Activated CD4-positive, alpha-beta T cell treated with anti-CD3 and anti-CD28 coated beads, Interleukin-2, amount 10 ng/mL, durations not matched to agents 7 days and 5 days (primary cell): ENCODE measurements at places on chromosomes 5 and 9. TPM values are rescaled to one million over a fixed set of nuclear protein-coding genes. Genes with fewer than 3 reads are reported as not detected.

Gene MYO10
- total RNA-seq = not detected

DNA sequence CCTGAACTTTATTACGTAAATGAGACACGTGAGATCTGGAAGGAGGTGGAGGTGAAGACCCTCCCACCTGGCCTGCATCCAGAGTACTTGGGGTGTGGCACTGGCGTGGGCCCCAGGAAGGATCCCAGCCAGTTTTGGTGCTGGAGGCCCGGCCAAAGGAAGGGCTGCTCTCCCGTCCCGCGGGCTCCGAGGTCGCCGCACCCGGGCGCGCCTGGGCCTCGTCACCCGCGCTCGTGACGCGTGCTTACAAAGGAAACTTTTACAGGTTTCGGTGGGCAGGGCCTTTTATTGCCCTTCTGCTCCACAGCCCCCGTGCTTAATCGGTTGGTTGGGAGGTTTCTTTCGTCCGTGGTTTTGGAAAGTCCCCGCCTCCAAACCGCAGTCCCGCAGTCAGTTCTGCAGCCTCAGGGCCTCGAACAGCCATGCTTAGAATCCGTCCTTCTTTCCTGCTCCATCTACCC, 29.2 kb downstream of the CDKN2A start:
- peak overlapping the region; percentile 70 for H3K27ac ChIP-seq
- peaks cover 84% of the 10 kb centered on the region for H3K27me3 ChIP-seq
- peak overlapping the region; percentile 63 for H3K4me3 ChIP-seq
- peaks cover 34% of the 10 kb centered on the region for H3K4me1 ChIP-seq

DNA sequence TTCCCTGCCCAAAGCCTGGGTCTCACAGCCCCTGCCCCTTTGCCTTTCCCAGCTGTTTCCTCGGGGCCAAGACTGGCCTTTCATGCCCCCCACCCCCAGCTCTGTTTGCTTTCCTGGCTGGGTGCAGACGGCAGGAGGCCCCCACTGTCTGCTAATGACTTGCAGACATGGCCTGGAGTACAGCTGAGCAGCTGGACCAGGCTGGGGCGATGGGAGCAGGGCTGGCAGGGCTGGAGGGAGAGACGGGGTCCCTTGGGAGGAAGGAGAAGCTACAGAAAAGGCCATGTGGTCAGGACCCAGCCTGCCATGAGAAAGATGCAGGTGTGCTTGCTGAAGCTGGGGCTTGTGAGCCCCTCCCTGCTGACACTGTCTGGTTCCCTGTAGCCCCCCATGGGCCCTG, 28.3 kb upstream of the GFPT2 start:
- no peaks in the 10 kb centered on the region for H3K4me1 ChIP-seq
- H3K27ac ChIP-seq = no peak overlapping the region
- no peaks in the 10 kb centered on the region for H3K36me3 ChIP-seq
- no peak for DNase-seq
- no peak overlapping the region for H3K4me3 ChIP-seq
- no peaks in the 10 kb centered on the region for H3K27me3 ChIP-seq

- H3K4me3 ChIP-seq = no peak overlapping the region
- H3K27me3 ChIP-seq = peaks cover 4% of the 10 kb centered on the region
- H3K36me3 ChIP-seq = no peaks in the 10 kb centered on the region
- no peak overlapping the region for H3K27ac ChIP-seq
- DNase-seq = no peak
- no peaks in the 10 kb centered on the region for H3K4me1 ChIP-seq
Measured at GRCh38 chr5:139954462-139954861, 88.6 kb downstream of the NRG2 start.

Gene SPATA31A6
- total RNA-seq = not detected

- H3K36me3 ChIP-seq = no peaks in the 10 kb centered on the region
- H3K4me1 ChIP-seq = no peaks in the 10 kb centered on the region
- no peaks in the 10 kb centered on the region for H3K27me3 ChIP-seq
Measured at GRCh38 chr5:9987101-9987500, 262.6 kb downstream of the ATPSCKMT start.

Gene GALNT12
- 10.1 TPM for total RNA-seq

Gene OCLN
- 4.6 TPM for total RNA-seq

DNA sequence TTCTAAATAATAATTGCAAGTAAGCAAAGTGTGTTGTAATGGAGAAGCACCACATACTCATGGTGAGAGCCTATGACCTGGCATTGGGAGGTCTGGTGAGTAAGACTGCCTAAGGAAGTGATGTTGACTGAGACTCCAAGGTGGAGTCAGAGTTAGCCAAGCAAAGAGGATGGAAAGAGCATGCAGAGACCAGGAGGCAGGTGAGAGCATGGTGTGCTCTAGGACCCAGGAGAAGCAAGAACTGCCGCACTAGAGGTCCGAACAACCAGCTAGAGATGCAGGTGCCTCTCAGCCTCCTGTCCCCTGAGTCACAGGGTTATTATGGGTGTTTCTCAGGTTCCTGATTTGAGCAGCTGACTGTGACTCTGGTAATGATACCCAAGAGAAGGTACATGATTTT, 27.3 kb downstream of the ANP32B start:
- H3K4me3 ChIP-seq = no peak overlapping the region
- H3K4me1 ChIP-seq = peaks cover 34% of the 10 kb centered on the region
- H3K27me3 ChIP-seq = no peaks in the 10 kb centered on the region
- H3K27ac ChIP-seq = peak overlapping the region; percentile 60

Gene PTGDS
- total RNA-seq = 22.1 TPM

GRCh38 chr5:122145906-122146305, 16.6 kb downstream of the ZNF474 start:
- no peak overlapping the region for H3K27ac ChIP-seq
- no peaks in the 10 kb centered on the region for H3K36me3 ChIP-seq
- H3K4me1 ChIP-seq = no peaks in the 10 kb centered on the region
- no peaks in the 10 kb centered on the region for H3K27me3 ChIP-seq
- no peak overlapping the region for H3K4me3 ChIP-seq
- DNase-seq = no peak

Gene ZBTB34
- total RNA-seq = 8.3 TPM

GRCh38 chr9:91577633-91578061, 154.0 kb upstream of the NFIL3 start:
- no peak for DNase-seq
- H3K4me3 ChIP-seq = no peak overlapping the region
- no peaks in the 10 kb centered on the region for H3K36me3 ChIP-seq
- peaks cover 16% of the 10 kb centered on the region for H3K27me3 ChIP-seq

- no peaks in the 10 kb centered on the region for H3K36me3 ChIP-seq
- no peak for DNase-seq
- H3K27me3 ChIP-seq = peaks cover 2% of the 10 kb centered on the region
Measured at GRCh38 chr5:72455476-72455875, 51.7 kb downstream of the ZNF366 start.

DNA sequence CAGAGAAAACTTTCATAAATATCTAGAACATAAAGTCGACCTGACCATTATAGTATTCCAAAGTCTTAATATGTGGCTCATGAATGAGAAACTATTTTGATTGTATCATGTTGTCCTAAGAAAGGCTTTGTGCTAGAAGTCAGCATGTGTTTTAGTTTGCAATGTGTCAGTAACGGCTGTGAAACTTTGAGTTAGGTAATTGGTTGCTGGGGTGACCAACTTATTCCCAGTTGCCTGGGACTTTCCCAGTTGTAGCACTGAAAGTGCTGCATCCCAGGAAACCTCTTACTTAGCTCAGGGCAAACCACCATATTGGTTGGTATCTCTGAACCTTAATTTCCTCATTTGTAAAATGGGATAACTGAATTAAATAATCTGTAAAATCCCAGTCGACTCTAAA, 114.6 kb upstream of the SLC12A2 start:
- no peaks in the 10 kb centered on the region for H3K4me1 ChIP-seq
- no peak overlapping the region for H3K27ac ChIP-seq
- H3K36me3 ChIP-seq = peaks cover 4% of the 10 kb centered on the region
- DNase-seq = no peak
- no peaks in the 10 kb centered on the region for H3K27me3 ChIP-seq

DNA sequence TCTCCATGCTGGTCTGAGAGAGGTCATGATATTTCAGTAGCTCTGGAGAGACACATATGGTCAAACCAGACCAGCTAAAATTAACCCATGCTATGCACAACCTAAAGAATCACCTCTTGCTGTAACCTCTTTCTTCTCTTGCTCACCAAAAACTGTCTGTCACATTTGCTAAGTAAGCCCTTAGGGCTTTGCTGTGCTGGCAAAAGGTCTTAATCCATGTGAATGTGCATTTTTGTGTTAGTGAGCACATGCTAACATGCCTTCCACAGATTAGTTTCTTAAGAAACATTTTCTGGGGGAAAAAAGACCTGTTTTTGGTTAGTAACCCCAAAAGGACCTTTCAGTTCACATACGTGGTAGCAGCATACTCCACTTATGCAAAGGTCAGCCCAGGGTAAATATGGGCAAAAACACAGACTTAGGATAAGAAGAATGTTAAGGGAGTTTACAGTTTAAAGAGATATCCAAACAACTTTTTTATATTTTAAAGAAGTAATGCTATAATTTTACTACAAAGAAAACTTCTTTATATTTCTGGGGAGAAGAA, 124.2 kb upstream of the CCDC152 start:
- DNase-seq = no peak
- H3K36me3 ChIP-seq = no peaks in the 10 kb centered on the region
- peaks cover 11% of the 10 kb centered on the region for H3K27me3 ChIP-seq
- H3K4me3 ChIP-seq = no peak overlapping the region
- H3K4me1 ChIP-seq = no peaks in the 10 kb centered on the region

Gene EEIG1
- total RNA-seq = 477 TPM

- H3K36me3 ChIP-seq = no peaks in the 10 kb centered on the region
- no peak overlapping the region for H3K4me3 ChIP-seq
- no peaks in the 10 kb centered on the region for H3K27me3 ChIP-seq
- no peak for DNase-seq
- no peaks in the 10 kb centered on the region for H3K4me1 ChIP-seq
Measured at GRCh38 chr5:18984559-18985080, 1003.4 kb downstream of the CDH18 start.

Gene CYLC2
- total RNA-seq = not detected

Gene CER1
- total RNA-seq = not detected

Gene TAF11L8
- total RNA-seq = not detected

Gene DND1
- 2.2 TPM for total RNA-seq

Gene RNF183
- not detected for total RNA-seq

GRCh38 chr9:128552153-128552743, at the start of gene SPTAN1:
SPTAN1 (plus strand) TSS chr9:128552587; CDS start chr9:128566741, 14,154 bp downstream.
- peak within 1 kb of the TSS; percentile 97 for H3K27ac ChIP-seq
- H3K27me3 ChIP-seq = no peaks in the 10 kb centered on the region
- peak; percentile 96 for DNase-seq
- peak within 1 kb of the TSS; percentile 92 for H3K4me3 ChIP-seq
- peaks cover 37% of the 10 kb centered on the region for H3K4me1 ChIP-seq
- H3K36me3 ChIP-seq = peaks cover 6% of the 10 kb centered on the region

- no peak overlapping the region for H3K4me3 ChIP-seq
- DNase-seq = no peak
- H3K4me1 ChIP-seq = peaks cover 3% of the 10 kb centered on the region
- H3K27ac ChIP-seq = no peak overlapping the region
- H3K36me3 ChIP-seq = no peaks in the 10 kb centered on the region
Measured at GRCh38 chr5:127562252-127562651, 44.8 kb downstream of the PRRC1 start.

DNA sequence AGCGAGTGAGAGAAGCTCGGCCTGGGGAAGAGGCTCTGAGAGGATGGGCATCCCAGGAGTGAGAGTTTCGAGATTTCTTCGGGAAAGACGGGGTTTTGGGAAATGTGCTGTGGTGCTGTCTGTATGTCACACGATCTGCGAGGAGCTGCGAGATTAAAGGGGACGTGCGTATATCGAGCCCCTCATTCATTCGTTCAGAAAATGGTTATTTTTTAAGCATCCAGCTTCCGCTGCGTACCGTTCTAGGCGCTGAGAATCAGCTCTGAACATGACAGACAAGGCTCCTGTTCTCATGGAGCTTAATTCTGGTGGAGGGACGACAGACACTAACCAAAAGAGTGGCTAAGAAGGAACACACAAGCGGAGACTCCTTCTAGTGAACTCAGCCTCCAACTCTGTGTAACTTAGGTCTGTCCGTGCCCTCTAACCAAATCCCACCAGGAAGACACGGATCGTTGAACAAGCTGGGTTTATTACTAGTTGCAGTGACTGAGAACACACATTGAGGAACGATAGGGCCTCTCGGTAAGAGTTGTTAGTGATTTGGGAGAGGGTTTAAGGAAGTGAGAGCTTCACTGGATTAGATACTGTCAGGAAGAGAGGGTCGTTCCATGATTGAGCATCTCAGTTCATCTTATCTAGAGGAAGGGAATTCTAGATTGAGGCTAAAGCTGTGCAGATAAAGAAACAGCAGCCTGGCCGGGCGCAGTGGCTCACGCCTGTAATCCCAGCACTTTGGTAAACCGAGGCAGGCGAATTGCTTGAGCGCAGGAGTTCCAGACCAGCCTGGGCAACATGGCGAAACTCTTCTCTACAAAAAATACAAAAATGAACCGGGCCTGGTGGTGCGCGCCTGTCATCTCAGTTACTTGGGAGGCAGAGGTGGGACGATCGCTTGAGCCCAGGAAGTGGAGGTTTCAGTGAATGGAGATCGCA, 1.0 kb upstream of the FBXW11 start:
- no peaks in the 10 kb centered on the region for H3K27me3 ChIP-seq
- peaks cover 45% of the 10 kb centered on the region for H3K4me1 ChIP-seq
- peak overlapping the region; percentile 93 for H3K27ac ChIP-seq
- DNase-seq = peak; percentile 29

DNA sequence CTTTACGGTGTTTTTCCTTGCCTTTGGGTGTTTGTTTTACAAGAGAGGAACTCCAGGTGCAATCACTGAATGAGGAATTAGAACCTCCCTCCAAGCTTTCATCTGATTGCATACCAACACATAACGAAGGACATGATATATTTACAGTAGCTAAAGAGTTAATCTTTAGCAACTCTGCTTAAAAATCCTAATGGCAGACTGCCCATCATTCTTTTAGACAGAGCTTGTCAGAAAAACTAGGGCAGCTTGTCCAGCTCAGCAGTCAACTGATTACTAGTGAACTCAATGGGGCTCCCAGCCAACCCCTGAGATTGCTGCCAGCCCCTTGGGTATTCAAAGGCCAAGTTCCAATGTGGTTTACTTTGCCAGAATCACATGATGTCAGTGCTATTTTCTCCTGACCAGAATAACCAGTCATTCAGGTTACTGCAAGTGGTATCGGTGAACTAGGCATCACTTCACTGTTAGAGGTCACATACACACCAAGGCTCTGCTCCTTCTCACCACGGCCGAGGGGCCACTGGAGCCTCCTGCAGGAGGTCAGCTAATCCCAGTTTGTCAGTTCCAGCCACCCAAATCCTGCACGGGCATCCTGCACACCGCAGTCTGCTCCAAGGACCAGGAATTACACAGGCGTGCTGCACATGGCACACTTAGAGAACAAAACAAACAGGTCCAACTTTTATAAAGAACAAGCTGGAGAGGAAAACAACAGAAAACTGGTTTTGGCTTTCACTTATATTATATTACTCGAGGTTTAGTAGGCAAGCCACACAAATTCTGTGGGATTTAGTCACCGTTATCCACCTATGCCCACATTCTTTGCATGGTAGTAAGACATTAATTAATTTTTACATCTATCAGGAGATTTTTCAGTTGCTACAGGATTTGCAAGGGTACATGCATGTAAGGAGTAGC, 62.5 kb downstream of the NFIB start:
- no peaks in the 10 kb centered on the region for H3K4me1 ChIP-seq
- H3K27me3 ChIP-seq = no peaks in the 10 kb centered on the region
- no peaks in the 10 kb centered on the region for H3K36me3 ChIP-seq
- H3K4me3 ChIP-seq = no peak overlapping the region
- DNase-seq = no peak
- H3K27ac ChIP-seq = no peak overlapping the region

GRCh38 chr5:169832304-169832703, 148.0 kb downstream of the INSYN2B start:
- no peak for DNase-seq
- no peak overlapping the region for H3K4me3 ChIP-seq
- H3K4me1 ChIP-seq = peaks cover 13% of the 10 kb centered on the region
- H3K27ac ChIP-seq = no peak overlapping the region
- no peaks in the 10 kb centered on the region for H3K27me3 ChIP-seq
- peaks cover 16% of the 10 kb centered on the region for H3K36me3 ChIP-seq

Gene FIBCD1
- not detected for total RNA-seq

GRCh38 chr5:74514888-74515551, 125.5 kb downstream of the ENC1 start:
- H3K4me3 ChIP-seq = no peak overlapping the region
- H3K27ac ChIP-seq = no peak overlapping the region
- H3K36me3 ChIP-seq = no peaks in the 10 kb centered on the region
- H3K4me1 ChIP-seq = no peaks in the 10 kb centered on the region
